ENCODE measurements at places on chromosomes 1 and 21.
A peak's percentile ranks its signal among the peaks of the same experiment; 100 is the strongest.

DNA sequence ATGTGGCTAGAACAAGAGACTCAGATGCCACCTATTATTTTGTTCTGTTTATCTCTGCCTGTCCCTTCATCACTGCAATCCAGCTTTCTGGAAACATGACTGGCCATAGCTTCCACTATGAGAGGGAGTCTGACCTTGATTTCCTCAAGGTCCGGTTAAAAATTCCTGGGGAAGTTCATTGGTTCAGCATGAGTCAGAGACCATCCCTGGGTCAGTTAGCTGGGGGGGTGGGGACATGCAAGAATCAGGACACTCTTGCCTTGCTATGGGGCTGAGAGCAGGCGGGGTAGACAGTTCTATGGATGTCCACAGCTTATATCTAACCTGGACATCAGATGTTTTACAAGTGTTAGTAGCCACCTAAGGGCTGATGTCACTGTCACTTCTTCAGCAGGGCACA is 81.1 kb downstream of the TENT5C start:
- DNase-seq, result no peak

GRCh38 chr1:204317170-204317569 is 42.6 kb downstream of the PLEKHA6 start:
- DNase-seq, result no peak

- DNase-seq, result no peak
Measured at GRCh38 chr1:54329312-54330003, 76.7 kb downstream of the SSBP3 start.

GRCh38 chr21:29245104-29245643 is 53.5 kb upstream of the BACH1 start:
- DNase-seq, result no peak

- peak; percentile 34 for DNase-seq
Measured at GRCh38 chr1:112508278-112509004, at the start of gene WNT2B. TSS of gene WNT2B (plus strand) at chr1:112508965. CDS start at chr1:112509263, 298 bp downstream.

DNA sequence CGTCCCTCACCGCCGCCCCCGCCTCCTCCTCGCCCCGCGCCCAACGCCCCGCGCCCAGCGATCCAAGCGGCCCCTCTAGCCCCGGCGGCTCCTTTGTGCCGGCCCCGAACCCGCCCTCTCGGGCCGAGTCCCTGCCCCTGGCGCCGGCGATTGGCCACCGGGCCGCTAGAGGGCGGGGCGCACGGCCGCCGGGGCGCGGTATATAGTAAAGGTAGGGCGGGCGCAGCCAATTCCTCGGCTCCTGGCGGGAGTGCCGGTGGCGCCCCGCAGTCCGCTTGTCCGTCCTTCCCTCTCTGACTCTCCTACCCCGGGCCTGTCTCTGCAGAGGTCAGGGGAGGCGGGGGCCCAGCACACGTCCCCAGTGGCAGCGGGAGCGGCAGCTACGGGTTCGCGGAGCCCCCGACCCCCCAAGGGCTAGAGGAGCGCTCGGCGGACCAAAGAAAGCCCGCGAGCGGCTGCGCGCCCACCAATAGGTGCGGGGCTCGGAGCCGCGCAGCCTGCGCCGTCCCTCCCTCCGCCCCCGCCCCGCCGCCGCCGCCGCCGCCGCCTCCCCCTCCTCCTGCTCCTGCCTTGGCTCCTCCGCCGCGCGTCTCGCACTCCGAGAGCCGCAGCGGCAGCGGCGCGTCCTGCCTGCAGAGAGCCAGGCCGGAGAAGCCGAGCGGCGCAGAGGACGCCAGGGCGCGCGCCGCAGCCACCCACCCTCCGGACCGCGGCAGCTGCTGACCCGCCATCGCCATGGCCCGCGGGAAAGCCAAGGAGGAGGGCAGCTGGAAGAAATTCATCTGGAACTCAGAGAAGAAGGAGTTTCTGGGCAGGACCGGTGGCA is at the start of gene ATP1B1:
ATP1B1 (plus strand) TSS at position 596 of the 826 bp plus-strand sequence; CDS start at position 736, 140 bp downstream.
- peak; percentile 68 for DNase-seq

GRCh38 chr1:153498746-153499145 is 37.0 kb downstream of the S100A6 start:
- no peak for DNase-seq

DNA sequence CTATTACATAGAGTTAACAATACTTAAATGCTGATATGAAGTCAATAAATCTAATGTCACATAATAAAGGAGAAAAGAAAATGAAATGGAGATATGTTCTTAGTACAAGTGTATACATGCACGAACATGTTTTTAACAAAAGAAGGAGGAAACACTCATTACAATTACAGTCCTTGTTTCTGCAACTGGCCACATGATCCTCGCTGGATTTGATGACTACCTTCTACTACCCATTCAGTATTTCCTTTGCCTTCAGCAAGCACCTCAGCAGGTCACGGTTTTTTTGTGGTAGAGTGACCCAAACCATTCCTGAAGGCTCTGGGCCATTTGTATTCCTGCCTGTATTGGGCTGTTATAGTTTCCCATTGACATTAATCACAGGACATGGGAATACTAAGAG is 172.8 kb upstream of the CXADR start:
- no peak for DNase-seq

GRCh38 chr1:234608911-234609690 is 877 bp downstream of the IRF2BP2 start:
- DNase-seq, result peak; percentile 67

DNA sequence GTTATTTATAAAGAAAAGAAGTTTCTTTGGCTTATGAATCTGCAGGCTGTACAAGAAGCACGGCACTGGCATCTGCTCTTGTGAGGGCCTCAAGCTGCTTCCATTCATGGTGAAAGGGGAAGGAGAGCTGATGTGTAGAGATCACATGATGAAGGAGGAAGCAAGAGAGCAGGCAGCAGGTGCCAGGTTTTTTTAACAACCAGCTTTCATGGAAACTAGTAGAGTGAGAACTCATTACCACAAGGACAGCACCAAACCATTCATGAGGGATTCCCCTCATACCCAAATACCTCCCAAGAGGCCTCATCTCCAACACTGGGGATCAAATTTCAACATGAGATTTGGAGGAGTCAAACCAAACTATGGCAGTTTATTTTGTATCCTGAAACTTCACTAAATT is 85.8 kb upstream of the CAMK1G start:
- DNase-seq, result no peak

- DNase-seq, result no peak
Measured at GRCh38 chr21:42395905-42396651, at the start of gene TMPRSS3. TSS of gene TMPRSS3 (minus strand) at chr21:42396052. CDS start at chr21:42395417, 635 bp downstream.

GRCh38 chr1:64471218-64472039 is 1.5 kb downstream of the CACHD1 start:
- DNase-seq, result no peak

DNA sequence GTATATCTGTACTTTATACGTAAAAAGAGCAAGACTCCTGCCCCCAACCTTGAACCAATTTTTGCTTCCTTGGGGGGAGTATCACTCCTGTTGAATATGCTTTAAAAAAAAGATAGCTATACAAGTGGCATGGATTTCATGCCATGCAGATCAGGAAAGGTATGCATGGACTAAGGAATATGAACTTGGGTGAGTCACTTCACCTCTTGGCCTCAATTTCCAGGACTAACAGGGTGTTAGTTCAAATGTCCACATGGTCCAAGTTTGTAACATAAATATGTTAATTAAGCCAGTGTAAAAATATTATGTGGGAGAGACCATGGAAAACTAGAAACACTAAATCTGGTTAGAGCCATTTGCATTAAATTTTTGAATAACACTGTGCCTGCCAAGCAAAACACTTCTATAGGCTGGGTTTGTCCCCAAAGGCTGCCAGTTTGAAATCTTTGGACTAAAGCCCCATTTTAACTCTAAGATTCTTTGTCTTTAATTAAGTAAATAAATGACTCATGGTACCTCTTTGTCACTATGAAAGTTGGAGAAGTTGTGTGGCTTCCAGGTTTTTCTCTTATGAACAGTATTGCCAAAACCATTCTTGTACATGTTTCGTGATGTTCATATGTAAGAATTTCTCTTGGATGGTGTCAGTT is 33.1 kb downstream of the FAM177B start:
- no peak for DNase-seq

DNA sequence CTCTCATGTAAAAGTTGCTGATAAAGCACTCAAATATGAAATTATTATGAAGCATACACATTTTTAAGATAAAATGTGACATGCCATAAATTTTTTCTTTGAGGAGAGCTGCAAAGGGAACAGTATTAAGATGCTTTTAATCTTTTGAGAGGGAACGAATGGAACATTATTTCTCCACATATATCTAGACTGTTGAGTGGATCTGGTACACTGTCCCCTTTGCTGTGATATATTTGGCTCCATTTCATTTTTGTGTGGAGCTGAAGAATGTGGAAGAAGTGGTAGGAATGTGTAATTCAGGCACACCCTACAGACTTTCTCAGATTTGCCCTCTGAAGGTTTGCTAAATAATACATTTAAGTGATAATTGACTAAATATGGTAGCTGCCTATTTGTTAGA is 31.7 kb downstream of the PGM1 start:
- no peak for DNase-seq

- DNase-seq, result no peak
Measured at GRCh38 chr1:110206261-110206920, 3.7 kb upstream of the KCNC4 start.

- no peak for DNase-seq
Measured at GRCh38 chr1:93638981-93639380, 42.7 kb downstream of the BCAR3 start.

DNA sequence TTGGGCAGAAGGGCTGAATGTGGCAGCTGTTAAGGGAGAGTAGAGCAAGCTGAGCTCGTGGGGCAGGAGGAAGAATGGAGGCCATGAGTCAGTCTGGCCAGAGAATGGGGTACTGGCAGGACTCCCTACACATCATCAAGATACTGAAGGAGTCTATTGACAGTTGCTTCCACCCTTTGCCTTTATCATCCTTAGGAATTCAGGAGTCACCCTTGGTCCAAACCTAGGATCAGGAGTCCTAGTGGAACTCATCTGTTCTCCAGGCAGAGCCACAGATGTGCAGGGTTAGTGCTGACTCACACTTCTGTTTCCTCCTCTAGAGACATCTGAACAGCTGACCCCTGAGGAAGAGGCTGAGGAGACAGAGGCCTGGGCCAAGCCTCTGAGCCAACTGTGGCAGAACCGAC is 18.7 kb upstream of the ST3GAL3 start:
- no peak for DNase-seq

DNA sequence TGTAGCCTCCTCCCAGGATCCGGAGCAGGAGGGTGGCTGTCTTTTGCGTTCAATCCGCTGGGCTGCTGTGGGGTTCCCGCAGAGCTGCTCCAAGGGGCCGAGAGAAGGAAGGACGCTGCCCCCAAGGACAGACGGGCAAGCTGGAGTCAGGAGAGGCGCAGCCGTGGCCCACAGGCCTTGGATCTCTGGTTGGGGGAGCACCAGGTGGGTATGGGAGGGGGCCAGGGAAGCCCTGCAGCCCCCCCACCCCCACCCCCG is 15.9 kb upstream of the SKI start:
- no peak for DNase-seq

GRCh38 chr1:204115116-204115515 is 36.7 kb downstream of the ETNK2 start:
- DNase-seq, result no peak

DNA sequence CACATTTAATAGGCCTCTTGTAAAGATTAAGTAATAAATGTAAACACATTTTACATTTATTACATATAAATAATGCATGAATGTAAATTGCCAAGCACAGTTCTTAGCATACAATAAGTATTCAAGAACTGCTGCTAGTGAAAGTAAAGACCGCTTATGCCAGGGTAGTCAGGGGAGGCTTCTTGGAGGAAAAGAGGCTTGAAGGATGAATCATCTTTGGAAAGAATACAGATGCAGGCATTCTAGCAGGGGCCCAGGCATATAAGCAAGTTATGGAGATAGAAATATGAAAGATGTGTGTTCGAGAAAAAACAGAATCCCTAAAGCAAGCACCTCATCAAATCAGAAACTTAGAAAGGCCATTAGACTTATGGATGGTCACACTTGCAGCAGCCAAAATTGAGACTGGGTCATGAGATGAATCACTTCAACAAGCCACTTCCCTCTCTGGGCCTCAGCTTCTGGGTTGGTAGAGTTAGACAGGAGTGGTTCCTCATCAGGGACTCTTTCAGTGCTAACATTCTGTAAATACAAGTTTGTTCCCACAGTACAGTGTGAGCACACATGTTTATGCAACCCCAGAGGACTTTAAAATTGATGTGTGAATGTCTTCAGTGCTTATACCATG is 79.8 kb upstream of the ROR1 start:
- no peak for DNase-seq

GRCh38 chr21:14533499-14534428 is 12.4 kb downstream of the SAMSN1 start:
- peak; percentile 19 for DNase-seq

GRCh38 chr1:11495579-11495978 is 16.6 kb downstream of the DISP3 start:
- DNase-seq, result no peak

DNA sequence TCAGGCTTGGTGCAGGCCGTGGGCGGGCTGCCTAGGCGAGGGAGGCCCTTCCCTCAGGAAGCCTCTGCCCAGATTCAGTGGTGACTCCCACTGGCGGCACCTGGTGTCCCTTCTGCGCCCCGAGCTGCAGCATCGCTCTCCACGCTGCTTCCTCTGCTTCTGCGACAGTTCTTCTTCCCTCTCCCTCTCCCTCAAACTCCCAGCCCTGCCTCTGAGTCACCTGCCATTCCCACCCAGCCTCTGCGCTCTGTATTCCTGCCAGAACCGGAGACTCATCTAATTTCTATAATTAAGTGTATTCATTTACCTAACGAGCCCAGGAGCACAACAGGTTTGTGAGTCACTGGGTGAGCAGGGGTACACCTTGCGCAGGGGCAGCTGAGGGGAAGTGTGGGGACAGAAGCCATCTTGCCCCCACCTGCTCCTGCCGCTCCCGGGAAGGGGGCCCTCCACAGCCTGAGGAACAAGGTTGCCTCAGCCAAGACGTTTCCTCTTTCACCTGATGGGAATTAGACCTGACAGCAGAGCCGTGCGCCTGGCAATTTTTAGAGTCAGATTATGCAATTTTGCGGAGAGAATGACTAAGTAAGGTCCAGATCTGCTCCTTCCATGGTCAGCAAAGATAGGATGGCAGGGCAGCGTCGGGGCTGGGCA is 19.4 kb downstream of the KCNC4 start:
- no peak for DNase-seq

DNA sequence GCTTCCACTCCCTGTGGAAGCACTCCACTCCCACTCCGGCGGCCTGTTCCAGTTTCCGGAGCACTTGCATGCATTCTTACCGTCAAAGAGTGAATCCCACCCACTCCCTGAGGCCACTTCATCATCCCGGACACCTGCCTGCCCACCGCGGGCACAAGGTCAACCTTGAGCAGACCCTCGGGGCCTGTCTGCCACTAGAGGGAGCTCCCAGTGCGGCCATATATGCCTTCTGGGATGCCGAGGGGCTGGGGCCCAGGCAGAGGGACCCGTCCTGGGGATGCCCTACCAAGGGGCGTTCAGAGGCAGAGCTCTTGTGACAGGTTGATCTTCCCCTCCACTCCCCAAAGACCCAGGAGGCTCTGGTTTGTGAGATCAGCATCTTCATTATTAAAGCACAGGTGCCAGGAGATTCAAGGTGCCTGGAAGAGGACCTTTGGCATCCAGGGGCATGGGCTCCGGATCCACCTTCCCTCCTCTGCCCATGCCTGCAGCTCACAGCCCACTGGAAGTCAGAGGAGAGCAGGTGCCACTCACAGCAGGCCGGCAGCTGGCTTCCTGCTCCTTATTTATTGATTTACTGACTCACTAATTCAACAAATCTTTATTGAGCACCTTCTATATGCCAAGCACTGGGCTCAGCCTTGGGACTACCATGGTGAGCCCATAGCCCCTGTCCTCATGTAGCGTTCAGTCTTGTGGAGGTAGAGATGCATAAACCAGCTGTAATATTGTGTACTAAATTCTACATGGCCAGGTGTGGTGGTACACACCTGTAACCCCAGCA is 47.3 kb downstream of the UBIAD1 start:
- peak; percentile 4 for DNase-seq

GRCh38 chr1:160064164-160064563 is 5.8 kb downstream of the KCNJ10 start:
- no peak for DNase-seq
